ENCODE measurements at places on chromosomes 5 and 9.

GRCh38 chr9:96169484-96169883 lies 132.5 kb downstream of the HSD17B3 start:
- no peak for DNase-seq

GRCh38 chr9:126698251-126698650 lies 84.5 kb downstream of the LMX1B start:
- DNase-seq, result no peak

DNA sequence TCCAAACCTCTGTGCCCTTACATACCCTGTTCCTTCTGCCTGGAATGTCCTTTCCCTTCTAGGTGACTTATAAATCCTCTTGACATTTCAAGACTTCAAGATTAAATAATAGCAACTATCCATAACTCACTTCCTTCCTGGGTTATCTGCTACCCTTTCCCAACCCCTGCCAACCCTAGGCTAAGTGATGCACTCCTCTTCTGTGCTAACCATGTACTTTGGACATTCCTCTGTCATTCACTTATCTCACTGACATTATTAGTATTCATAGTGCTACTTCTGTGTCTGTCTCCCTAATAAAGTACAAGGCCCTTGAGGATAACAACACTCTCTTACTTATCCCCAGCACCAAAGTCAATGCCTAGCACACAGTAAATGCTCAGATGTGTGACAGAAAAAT lies 307.1 kb downstream of the ENC1 start:
- no peak for DNase-seq

DNA sequence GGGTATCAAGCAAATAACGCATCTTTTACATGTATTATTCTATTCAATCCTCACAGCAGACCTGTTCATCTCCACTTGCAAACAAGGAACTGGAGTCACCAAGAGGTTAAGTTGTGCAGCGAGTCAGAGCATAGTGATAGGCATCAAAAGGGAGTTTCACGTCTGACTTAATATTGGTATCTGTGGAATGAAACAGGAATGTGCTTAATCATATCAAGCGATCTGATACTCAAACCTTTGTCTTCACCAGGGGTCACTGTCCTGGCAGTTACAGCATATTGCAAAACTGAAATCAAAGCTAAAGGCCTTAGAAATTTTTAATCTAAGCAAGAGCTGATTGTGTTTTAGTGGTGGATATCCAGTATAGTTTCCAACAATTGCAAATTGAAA lies 271.6 kb downstream of the PLK2 start:
- no peak for DNase-seq

DNA sequence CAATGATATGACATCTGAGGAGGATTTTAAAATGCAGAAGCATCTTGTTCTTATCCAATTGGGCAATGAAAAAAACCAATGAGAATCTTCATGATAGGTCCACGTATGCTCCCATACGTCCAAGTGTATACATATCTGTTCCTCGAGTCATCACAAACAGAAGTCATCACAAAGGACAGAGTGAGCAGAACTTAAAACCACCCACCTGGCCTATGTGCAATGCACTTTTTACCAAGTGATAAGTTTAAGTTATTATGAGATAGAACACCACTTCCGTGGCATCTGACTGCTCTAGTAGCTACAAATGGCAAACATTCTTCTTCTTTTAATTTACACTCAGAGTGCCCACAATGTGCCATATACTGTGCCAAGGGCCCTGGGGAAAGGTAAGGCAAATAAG lies 82.4 kb downstream of the PPP2R2B start:
- DNase-seq, result no peak

GRCh38 chr5:2864515-2865105 lies 113.1 kb upstream of the IRX2 start:
- no peak for DNase-seq

DNA sequence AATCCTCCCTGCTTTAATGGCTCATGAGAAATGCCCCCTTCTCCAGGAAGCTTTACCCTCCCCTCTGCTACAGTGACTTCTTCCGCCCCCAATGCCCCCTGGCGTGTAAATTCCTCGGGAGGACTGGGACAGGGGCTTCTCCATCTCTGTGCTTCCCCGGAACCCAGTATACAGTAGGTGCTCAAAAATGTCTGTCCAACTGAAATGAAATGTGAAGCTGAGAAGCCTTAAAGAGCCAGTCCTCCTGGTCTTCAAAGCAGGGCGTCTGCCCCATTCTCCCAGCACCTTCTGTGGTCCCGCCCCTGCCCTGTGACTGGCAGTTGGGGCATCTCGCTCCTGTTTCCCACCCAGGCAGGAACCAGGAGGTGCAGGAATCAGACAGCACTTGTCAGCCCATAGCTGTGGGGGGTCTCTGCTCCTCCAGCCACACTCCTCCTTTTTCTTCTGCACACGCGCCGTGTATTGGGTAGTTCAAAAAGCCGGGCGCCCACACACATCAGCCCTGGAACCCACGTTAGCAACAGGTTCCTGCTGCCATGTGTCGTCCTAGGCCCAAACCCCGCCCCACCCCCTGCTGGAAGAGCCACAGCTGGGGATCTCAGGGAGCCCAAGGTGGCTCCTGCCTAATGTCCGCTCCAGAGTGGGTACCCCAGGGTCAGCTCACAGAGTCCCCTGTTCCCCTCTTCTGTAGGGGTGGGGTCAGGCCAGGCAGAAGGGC lies 16.0 kb downstream of the FIBCD1 start:
- no peak for DNase-seq

DNA sequence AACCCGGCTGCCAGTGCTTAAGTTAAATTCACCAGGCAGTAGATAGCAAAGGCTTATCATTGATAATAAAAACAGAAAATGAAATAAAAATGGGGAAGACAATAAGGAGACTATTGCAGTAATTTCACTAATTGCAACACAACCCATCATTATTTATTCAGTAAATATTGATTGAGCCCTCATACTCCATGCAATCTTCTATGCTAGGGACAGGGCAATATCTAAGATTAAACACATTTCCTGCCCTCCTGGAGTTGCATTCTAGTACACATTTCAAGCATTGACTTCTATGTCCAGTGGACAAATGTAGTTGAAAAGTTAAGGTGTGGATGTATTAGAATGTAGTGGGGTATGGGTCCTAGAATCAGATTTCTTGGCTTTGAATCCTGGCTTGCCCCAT lies 12.8 kb downstream of the MEGF10 start:
- no peak for DNase-seq

DNA sequence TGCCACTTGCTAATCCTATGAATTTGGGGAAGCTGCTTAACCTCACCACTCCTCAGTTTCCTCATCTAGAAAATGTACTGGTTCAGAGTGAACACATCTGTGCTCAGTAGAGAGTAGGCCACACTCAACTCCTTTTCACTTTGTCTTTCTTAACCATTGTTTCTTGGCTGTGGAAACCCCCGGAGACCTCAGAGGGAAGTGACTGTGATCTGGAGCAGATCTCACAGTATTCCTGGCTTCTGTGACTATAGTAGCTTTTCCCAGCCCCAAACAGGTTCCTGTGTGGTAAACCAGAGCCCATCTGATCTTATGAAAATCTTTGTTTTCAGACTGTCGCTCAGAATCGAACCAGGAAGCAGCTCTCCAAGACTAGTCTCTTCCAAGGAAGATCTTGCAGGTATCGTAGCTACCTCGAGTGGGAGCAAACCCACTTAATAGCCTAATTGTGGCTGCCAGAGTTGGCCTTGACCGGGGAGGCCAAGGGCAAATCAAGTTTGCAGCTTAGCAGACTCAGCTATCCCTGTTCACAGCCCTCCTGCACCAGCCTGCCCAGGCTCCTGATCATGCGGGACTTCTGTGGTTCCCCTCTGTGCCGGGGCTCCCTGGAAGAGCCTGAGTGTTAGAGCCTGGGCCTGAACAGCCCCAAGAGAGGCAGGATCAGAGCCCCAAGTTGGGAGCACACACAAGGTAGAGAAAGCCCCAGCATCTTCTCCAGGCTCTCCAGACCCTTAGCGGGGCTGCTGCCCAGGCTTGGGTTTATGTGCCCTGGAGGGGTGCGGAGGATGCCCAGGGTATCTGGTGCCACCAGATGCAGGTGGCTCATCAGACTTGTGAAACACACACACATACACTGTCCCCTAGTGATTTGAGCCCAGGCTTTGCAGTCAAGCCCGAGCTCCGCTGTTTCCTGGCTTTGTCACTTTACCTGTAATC lies 52.2 kb upstream of the ANGPTL2 start:
- peak; percentile 36 for DNase-seq

- DNase-seq, result no peak
These were observed 102.2 kb downstream of the MEGF10 start for GRCh38 chr5:127392762-127393161.

- no peak for DNase-seq
These were observed 249.6 kb downstream of the NSG2 start for GRCh38 chr5:174294891-174295620.

GRCh38 chr5:92758552-92758951 lies 822.5 kb downstream of the NR2F1-AS1 start:
- no peak for DNase-seq

DNA sequence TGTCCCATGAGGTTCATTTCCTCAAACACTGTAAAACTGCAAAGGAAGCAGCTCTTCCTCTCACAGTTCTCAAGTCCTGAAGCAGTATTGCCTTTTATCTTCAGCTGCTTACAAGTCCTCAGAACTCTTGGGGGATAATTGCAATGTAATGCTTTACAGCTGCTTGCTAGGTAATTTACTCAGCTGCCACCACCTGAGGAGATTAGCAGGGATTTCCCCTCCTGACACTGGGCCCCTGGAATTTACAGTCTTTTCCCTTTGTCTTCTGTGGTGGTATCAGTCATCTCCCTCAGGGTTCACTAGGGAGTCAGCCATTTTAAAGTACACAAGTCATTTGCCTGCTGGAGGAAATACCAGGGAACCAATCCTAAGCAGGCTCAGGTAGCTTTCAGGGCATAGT lies 754.3 kb upstream of the GRAMD2B start:
- DNase-seq, result no peak

DNA sequence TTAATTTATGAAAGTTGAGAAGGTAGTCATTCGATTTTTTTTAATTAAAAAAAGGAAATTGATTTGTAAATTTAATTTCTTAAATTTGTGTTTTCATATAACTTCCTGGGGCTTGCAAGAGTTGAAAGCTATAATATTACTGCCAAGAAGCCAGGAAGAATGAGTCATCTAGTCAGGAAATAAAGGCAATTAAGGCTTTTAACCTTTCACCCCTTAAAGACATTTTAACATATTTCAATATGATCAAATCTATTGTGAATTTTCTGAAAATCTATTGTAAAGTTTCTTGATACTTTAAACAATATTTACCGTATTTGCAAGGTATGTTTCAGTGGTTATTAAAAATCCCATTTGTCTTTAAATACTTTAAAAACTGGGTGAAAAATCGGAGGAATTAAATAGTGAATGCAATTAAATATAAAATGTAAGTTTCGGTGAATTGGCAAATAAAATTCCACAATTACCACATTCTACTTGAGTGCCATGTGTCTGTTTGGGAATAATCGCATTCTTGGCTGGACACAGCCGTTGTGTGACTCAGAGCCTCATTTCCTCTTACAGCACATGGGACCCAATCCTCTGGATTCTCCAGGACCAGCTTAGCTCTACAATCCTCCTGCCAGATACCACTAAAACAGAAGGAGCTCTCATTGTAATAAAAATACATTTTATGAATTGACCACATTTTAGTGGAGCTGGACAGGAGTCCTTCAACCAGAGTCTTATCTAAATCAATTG lies 310.7 kb downstream of the HCN1 start:
- peak; percentile 60 for DNase-seq

- no peak for DNase-seq
These were observed 195.2 kb upstream of the PTGER4 start for GRCh38 chr5:40484495-40484894.

- peak; percentile 10 for DNase-seq
These were observed 43.9 kb downstream of the P4HA2 start for GRCh38 chr5:132183723-132184122.

DNA sequence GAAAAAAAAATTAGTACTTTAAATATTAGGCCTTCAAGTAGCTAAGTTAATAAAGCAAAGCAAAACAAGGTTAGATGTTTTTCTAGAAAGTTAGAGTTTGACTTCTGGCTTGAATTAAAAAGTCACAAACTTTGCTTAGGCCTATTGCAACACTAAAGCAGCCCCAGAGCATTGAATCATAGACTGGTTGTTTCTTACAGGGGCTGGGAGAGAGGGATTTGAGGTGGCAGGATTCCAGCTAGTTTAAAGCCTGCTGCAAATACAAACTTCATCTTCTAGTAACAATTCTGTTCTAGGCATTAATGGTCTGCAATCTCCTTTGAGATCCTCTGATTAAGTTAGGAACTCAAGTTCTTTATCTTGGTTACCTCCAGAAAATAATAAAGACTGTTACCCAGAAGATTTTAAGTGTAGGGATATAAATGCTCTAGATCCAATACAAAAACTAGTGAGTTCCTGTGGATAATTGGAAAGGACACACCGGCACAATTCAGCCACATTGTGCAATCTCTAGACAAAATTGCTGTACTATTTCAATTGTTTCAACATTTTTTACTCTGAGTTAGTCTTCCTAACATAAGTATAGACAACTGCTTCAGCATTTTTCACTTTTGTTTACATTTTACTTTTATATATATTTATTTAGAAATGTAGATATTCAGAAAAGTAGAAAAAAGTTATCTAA lies 12.6 kb downstream of the OR13C5 start:
- DNase-seq, result no peak

DNA sequence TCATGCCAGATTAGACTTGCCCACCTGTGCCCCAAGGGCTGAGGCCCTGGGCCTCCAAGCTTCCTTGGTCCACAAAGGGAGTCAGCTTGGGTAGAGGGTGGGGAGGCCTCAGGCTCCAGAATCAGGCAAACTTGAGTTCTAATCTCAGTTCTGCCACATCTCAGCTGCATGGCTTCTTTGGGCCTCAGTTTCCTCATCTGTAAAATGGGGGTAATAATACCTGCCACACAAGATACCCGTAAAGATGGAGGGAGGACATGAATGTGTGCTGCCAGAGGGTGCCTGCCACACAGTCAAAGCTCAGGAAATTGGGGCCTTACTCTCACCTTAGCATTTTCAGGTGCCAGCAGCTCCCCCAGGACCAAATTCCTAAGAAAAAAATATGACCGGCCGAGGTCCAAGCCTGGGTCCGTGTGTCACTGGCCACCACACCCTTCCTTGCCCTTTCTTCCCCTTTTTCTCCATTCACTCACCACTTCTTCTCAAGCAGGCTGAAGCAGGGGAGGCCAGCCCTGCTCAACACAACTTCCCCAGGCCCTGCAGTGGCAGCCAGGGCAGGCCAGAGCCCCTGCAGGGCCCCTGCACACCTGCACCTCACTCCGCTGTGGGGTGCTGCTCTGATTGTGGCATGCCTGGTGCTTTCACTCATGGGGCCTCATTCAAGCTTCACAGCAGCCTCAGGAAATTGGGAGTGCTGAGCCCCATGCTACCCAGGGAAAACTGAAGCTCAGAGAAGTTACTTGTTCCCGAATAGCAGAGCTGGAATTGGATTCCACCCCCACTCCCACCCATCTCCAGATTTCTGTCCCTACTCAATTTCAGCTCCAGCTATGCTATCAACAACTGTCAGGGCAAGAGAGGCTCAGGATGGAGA lies 3.9 kb downstream of the RGS14 start:
- no peak for DNase-seq

DNA sequence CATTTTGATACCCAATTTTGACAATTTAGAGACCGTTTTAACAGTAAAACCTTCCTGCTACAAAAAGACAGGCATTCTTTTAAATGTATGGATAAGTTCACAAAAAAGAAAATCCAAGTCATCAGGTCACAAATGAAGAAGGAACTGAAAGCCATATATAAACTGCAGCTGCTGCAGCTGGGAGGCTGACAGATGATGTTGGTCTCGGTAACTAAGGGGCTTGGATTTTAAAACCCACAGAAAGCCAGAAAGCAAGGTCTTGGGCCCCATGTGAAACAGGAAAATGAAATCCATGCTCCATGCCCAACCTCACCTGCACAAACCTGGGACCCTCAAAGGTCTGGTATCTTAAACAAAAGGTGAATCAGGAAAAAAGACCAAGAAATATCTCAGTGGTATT lies 15.7 kb upstream of the C5orf34 start:
- no peak for DNase-seq

Data from Kasumi-1 (cell line).